ENCODE measurements at places on chromosomes 11 and 22.

GRCh38 chr11:127358160-127358559 lies 357.6 kb upstream of the KIRREL3 start:
- DNase-seq: no peak

- DNase-seq: peak; percentile 37
Measured at GRCh38 chr11:76048763-76049162, 157.5 kb downstream of the WNT11 start.

- no peak for DNase-seq
Measured at GRCh38 chr11:16815047-16815767, 76.8 kb downstream of the C11orf58 start.

DNA sequence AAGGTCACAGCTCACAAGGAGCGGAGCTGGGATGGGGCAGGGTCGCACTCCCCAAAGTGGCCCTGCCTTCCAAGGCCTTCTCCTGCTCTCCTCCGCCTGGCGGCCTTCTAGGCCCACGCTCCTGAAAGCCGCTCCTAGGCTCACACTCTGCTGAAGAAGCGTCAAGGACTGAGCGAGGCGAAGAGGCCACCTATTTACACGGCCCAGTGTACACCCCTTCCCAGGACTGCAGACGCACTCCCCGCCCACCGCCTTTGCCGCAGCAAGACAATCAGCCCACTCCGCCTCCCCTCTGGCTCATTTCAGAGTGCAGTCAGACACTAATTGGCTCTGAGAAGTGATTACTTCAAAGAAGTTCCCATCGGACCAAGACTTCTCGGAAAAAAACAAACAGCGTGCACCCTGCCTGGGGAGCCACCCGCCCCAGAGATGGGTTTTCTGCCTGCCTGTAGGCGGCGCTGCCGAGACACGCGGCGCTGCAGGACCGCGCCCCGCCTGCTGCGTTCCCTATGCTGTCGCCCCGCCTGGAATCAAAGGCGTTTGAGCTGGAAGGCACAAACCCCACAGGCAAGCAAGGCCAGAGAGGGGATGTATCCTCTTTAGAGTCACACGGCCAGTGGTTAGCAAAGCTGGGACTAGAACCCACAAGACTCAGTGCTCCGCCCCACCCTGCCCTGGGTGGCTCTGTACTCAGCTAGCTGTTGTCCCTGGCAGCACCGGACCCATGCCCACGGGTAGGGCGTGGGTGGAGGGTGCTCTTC lies 414.8 kb downstream of the BUD13 start:
- no peak for DNase-seq

GRCh38 chr22:24772493-24773220 lies 1.9 kb downstream of the PIWIL3 start:
- peak; percentile 66 for DNase-seq

DNA sequence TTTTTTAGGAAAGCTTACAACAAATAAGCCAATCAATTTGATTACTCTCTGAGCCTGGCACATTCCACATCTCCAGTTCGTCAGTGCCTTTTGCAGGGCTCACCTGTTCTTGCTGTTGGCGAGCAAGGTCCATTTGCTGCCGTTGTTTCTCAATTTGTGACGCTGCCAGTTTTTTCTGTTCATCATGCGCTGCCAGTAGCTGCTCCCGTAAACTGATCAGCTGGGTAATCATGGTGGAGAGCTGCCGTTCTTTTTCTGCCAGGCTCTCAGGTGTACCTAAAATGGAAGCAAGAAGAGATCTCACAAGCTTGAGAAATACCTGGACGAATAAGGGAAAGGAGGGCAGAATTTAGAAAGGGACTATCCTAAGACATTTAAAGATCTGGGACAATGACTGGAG lies 169.7 kb downstream of the SOX6 start:
- no peak for DNase-seq

GRCh38 chr11:76783896-76784813 lies 999 bp downstream of the TSKU start:
- peak; percentile 81 for DNase-seq

- no peak for DNase-seq
Measured at GRCh38 chr11:116596346-116597260, 176.2 kb downstream of the BUD13 start.

DNA sequence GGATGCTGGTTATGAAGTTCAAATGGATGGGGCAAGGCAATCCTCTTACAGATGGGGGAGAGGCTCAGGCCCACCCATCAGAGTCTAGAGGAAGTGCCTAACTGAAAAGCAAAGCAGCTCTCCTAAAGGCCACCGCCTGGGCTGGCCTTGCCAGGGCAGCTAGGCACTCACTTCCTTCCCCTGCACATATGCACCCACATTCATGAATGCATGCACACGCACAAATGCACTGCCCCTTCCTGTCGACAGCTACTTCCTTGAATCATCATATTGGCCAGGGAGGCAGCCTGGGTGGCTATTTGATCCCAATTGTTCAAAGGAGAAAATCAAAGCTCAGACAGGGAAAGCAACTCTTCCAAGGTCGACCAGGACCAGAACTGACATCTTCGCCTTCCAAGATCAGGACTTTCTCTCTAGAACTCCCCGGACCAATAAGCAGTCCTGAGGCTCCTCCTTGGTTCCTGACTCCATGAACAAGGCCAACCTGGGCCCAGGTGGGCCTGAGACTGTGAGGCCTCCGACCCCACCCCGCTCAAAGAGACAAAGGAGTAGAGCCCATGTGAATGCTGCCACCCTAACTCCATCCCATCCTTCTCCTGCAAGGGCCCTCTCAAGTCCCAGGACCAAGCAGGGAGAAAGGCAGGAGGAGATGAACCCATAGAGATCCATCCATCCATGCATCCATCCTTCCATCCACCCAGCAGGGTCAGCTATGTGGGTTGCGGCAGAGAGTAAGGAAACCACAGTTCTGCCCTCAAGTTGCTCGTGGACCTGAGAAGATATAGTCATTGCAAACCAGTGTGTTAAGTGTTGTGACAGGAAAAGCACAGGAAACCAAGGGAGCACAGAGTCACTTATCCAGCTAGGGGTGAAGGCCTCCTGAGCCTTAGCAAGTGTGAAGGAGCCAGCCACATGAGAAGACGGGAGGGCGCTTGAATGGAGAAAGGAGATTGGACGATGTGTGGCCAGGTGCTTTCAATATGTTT lies 35.4 kb upstream of the LMO1 start:
- no peak for DNase-seq

GRCh38 chr11:8839957-8840945 lies 70.7 kb upstream of the AKIP1 start:
- DNase-seq: peak; percentile 66

DNA sequence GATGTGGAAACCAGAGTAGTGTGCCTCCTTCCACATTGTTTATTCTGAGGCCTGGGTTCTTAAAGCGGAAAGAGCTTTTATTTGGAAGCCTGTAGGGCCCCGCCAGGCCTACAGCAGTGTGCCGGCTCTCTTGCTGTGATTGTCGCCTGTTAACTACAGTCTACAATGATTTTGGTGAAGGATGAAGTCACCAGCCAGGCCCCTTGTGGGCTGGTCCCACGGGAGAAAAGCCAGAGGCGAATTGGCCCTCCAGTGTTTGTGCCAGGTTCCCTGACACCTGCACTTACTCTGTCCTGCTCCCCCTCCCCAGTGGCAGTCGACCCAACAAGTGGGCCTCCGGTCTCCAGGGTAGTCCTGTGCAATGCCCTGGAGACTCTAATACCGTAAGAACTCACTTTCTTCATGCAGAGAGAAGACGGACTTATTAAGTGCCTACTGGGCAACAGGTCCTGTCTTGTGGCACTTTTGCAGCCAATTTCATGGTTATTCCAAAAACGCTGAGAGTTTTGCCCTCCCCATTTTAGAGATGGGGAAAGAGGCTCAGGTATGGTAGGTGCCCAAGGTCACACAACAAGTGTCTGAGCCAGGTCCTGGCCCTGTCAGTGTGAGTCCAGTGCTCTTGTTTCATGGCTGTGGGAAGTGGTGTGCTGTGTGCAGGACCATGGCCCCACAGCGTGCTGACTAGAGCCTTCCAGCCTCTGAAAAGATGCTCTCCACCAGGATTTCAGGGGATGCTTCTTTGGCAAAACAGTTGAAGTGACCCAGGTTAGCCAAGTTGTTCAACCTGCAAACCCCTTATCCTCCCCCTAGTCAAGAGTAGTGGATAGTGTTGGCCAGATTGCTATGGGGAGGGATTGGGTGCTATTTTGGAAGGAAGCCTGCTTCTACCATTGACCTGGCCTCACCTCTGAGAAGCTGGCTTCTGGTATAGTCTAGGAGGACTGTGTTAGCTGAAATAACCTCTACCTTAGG lies 1.4 kb downstream of the MICAL2 start:
- no peak for DNase-seq

- no peak for DNase-seq
Measured at GRCh38 chr11:110000031-110000502, 93.1 kb upstream of the ZC3H12C start.

GRCh38 chr11:93654226-93654625 lies 7.3 kb upstream of the CEP295 start:
- DNase-seq: no peak

DNA sequence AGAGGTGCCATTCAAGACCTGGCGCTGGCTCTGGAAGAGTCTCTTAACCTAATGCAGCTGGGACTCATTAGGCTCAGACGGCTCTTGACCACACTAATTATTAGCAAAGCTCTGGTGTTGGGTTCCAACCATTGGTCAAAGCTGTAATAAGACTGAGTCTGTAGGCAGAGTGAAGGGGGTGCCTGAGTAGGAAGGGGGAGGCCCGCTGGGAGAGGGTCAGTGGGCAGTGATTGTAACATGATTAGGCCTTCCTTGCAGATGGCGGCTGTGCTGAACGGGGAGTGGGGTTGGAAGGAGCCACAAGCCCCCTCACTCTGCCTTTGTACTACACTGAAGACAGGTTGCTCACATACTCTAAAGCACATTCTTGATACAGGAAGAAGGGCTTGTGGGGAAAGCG lies 5.2 kb downstream of the SRPRA start:
- DNase-seq: no peak

GRCh38 chr22:23357053-23357452 lies 176.7 kb downstream of the BCR start:
- DNase-seq: no peak
